ENCODE measurements at places on chromosomes 6 and 20.

DNA sequence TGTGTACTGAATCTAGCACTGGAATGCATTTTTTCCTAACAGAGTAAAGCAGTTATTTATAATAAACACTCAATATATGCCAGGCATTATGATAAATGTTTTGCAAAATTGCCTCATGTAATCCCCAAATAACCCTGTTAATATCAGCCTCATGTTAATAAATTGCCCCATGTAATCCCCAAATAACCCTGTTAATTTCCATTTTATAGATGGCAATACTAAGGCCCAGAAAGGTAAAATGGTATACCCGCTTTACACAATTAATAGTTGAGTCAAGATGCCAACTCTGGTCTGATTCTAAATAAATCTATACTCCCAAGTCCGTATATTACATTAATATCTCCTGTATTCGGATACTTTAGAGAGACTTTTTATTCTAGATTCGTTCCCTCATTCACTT lies 6.3 kb downstream of the MYB start:
- no peak for ATAC-seq

DNA sequence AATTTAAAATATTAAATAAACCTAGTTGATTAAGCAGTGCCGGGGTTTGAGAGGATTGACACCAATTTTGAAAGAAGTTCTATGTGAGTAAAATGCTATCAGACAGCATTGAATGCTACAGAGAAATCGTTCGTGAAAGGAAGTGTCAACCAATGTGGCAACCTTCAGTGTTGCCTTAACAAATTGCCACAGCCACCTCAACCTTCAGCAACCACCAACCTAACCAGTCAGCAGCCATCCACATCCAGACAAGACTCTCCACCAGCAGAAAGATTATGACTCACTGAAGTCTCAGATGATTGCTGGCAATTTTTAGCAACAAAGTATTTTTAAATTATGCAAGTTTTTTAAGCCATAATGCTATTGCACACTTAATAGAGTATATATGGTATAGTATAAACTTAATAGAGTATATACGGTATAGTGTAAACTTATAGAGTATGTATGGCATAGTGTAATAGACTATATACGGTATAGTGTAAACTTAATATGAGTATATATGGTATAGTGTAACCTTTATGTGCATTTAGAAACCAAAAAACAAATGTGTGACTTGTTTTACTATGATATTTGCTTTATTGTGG lies 65.3 kb upstream of the ID4 start:
- ATAC-seq: no peak

GRCh38 chr6:108944707-108945680 lies 96.8 kb downstream of the ARMC2 start:
- no peak for ATAC-seq

DNA sequence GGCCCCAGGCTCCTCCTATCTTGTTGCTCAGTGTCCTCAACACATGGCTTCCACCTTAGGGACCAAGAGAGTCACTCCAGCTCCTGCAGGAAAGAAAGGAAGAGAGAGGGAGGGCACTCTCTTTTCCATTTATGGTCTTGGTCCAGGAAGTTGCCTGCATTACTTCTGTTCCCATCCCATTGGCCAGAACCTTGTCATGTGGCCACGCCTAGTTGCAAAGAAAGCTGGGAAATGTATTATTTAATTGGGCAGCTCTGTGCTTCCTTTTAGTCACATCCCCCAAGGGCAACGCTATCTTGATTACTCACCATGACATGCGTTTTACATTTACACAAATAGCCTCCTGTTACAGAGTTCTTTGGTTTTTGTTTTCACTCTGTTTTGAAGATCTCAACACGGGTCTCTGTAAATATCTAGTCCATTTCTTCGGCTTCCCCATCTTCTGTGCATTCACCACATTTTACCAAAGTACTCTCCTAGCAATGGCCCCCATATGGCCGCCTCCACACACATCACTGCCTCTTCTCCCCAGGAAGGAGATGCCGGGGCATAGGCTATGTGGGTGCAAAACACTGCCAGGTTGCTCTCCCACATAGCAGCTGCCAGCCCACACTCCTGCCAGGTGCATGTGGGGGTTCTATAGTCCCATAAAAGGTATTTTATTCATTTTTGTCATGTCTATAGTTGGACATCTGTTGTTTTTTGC lies 35.7 kb upstream of the ZMYND8 start:
- peak; percentile 85 for ATAC-seq

DNA sequence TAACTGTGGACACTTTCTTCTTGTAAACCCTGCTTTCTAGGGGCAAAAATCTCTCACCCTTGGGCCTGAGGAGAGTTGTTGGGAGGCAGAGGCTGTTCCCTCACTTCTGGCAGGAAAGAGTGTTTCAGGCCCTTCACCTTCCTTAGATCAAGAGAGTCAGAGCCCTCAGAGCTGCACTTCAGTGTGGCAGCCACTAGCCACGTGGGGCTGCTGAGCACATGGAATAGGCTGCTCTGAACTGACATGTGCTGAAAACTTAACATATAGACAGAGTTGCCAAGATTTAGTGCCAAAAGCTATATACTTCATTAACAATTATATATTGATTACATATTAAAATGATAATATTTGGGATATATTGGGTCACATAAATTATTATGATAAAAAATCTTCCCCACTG lies 4.4 kb upstream of the LMBRD1 start:
- no peak for ATAC-seq

Data from activated T-helper 17 cell treated with anti-CD3 and anti-CD28 coated beads, Interleukin-2, amount 50 U/mL, for 72 hours (primary cell).